NCI-H1417 (cell line): ENCODE measurements at places on chromosomes 7 and 10.
A peak's percentile ranks its signal among the peaks of the same experiment; 100 is the strongest.

- DNase-seq: no peak
Observed at GRCh38 chr10:117441812-117442443, 66.7 kb upstream of the PDZD8 start.

DNA sequence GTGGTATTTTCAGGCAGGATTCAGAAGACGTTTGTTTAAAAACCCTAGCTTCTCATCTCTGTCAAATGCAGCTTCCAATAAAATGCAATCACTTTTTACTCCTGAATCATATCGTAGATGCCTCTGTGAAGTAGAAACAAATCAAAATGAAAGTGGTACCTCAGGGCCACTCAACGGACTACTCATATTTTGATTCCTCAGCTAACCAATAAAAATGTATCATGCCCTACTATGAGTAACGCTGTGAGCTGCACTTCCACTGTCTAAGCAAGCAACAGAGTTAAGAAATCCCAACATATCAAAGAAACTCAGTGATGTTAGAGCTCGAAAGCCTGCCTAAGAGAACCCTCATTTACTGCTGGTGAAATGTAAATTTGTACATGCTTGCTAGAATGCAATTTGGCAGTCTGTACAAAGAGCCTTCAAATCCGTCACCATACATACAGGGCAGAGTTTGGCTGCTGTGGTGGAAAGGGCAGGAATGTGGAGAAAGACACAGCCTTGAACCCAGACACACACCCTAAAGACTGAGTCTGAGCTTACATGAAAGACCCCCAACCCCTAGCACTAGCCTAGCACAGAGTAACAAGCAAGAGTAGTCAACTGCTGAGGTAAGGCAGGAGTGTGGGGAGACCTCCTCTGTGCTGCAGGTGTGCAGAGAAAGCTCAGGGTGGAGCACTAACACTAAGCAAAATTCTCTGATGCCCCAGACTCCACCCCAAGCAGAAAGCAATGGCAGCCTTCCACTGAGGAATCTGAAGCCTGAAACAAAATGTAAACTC is 151.5 kb downstream of the ANK3 start:
- DNase-seq: no peak

DNA sequence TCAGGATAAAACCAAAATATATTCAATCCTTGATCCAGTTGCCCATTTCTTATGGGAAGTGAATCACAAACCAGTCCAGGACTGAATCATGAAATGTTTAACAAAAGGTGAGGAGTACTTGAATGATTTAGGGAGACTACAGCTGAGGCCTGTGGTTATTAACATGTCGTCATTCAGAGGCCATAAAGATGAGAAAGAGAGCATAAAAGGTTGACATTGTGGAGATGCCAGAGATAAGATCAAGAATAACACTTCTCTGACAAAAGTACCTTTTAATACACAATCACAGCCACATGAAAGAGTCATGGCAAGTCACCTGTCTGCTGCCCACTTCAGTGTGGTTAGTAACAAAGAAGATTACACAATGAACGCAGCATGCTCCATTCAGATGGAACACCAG is 1195.7 kb upstream of the SORCS1 start:
- DNase-seq: no peak

DNA sequence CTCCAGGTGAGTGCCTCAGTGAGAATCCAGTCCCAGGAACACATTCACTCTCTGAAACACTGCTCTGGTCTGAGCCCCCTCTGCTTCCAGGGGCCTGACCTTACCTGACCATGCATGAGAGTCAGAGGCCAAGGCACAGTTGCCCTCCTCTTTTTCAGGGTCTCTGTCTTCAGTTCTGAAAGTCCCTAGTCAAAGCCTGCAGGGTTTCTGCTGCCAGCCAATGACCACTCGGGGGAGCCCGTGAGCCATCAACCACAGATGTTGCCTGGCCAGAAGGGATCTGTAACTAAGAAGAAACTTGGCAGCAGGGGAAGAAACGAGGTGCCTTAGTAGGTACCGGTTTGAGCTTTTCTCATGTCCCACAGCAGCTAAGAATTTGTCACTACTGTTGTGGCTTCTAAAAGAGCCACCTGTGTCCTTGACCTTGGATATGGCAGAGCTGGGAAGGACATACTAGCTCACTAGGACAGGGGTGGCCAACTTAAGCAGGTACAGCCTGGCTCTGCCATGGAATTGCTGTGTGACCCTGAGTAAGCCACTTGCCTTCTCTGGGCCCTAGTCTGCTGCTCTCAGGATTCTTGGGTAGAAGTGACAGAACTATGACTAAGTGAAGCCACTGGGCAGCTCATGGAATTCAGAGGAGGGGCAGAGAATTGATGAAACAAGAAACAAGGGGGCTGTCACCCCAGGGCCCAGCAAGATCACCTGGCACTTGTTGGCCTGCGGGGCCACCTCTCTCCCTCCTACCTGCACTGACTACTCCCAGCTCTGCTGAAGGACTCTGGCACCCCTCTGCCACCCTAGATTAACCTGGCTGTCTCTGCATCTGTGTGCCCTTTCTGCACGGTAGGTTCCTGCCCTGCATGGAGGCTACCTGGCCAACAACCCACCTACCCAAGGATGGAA is 83.8 kb upstream of the GPR26 start:
- peak; percentile 48 for DNase-seq

- peak; percentile 58 for DNase-seq
Observed at GRCh38 chr10:97822261-97822687, 27.4 kb upstream of the GOLGA7B start.

DNA sequence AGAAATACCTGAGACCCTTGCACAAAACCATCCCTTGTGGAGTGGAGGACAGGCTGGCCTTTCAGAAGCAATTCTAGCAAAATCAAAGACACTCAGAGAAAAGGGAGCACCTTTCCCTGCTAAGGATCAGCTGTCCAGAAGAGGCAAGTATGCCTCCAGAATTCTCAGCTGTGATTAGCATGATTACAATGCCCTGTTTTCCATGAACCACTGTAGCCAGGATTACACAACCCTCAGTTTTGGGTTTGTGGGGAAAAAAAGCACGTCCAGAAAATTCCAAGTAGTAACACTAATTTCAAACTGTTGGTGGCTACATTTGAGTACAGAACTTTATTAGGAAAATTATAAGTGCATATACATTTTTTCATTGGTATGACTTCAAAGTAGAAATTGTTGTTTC is 15.0 kb downstream of the CXCL12 start:
- DNase-seq: no peak

DNA sequence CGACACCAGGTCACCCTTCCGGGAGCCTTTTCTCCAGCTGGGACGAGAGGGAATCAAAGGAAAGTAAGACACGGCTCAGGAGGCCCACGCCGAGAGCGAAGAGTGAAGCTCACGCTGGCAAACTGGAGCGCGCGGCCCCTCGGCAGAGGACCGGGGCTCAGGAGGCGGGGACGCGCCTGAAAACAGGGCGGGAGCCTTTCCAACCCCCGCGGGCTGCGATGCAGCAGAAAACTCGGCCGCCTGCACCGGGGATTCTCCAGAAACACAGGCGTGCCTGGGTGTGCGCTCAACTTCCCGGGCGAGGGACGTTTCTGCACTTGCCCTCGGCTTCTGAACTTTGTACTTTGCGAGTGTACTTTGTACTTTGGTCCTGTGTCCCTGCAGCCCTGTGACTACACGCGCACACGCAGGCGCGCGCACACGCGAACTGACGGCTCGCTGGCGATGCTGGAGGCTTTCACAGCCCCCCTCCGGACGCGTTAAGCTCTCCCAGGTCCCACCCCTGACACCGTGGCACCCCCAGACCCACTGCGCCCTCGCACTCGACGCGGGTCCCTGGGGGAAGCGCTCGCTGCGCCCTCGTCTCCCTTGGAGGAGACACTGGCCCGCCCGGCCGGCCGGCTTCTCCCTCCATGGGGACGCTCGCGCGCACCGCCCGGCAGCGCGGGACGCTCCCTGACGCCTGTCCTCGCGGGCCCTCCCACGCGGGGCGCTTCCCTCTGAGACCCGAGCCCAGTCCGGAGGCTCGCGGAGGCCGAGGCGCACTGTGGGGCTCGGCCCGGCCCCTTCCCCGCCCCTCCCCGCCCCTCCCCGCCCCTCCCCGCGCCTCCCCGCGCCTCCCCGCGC is 588 bp upstream of the PAOX start:
- DNase-seq: peak; percentile 59

DNA sequence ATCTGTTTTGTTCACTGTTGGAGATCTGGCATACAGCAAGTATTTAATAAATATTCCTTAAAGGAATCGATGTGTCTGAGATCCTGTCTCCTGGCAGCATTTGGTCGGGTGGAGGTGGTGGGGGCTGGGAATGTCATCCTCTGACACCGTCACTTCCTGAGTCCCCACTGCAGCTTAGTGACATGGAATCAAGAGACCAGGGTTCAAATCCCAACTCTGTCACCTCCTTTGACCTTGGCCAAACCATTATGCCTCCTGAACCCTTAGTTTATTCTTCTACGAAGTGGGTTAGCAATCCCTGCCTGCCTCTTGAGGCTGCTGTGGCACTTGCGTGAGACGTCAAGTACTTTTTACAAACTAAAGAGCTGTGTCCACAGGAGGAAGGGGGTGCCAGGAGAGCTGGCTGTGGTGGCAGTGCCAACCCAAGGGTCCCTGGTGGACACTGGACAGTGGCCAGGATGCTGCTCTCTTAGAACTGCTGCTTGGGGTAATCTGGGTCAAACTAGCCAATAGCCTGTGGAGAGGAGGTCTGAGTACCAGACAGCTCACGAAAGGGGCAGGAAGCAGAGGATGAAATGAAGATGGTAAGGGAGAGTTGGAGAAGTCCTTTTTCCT is 8.0 kb upstream of the ZMIZ1 start:
- DNase-seq: no peak

DNA sequence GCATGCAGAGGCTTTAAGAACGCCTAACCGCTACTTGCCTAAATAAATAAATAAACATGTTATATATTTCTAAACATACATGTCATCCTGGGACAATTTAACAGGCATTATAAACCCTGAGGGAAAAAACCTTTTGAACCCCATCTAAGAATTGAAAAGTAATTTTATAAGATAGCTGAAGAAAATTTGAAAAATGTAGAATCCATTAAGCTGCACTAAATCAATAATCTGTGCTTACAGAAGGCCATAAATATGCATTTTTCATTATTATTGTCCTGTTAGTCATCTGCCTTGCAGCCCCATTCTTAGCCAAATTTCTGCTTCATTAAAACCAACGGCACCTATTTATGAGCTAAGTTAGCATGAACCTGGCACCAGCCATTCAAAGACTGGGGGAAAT is 24.2 kb downstream of the LYZL1 start:
- DNase-seq: no peak

GRCh38 chr10:24706479-24707118 is 17.1 kb downstream of the ARHGAP21 start:
- no peak for DNase-seq

DNA sequence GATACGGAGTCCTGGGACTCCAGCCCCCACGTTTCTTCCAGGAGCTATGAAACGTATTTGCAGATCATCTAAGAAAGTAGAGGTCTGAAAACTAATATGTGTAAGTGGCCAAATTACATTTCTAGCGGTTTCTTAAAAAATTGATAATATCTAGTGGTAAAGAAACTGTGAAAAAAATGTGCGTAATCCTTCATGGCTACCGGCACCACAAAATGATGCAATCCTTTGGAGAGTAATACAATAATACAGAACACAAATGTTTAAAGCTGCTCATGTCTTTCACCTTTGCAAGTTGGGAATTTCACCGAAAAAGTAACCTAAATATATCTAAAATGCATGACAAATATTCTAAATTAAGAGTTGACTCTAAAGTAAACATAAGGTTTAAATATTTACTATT is 742.1 kb downstream of the GRID1 start:
- no peak for DNase-seq

- DNase-seq: peak; percentile 70
Observed at GRCh38 chr10:29862923-29863614, 196.3 kb downstream of the JCAD start.

GRCh38 chr10:113648478-113648877 is 15.4 kb downstream of the NRAP start:
- DNase-seq: no peak

- no peak for DNase-seq
Observed at GRCh38 chr7:50648570-50649169, 83.5 kb upstream of the DDC start.

DNA sequence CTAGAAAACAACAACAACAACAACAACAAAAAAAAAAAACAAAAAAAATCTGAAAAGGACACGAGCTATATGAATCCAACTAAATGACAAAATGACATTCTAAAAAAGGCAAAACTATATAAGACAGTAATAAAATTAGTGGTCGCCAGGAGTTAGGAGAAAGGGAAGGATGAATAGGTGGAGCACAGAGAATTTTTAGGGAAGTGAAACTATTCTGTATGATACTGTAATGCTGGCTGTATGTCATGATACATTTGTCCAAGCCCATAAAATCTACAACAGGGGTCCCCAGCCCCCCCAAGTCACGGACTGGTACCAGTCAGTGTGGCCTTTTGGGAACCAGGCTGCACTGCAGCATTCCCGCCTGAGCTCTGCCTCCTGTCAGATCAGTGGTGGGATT is 2.8 kb upstream of the PUS7 start:
- DNase-seq: no peak

GRCh38 chr10:17025444-17026295 is 103.9 kb downstream of the CUBN start:
- no peak for DNase-seq

- no peak for DNase-seq
Observed at GRCh38 chr10:88291289-88292184, 291.6 kb downstream of the RNLS start.

DNA sequence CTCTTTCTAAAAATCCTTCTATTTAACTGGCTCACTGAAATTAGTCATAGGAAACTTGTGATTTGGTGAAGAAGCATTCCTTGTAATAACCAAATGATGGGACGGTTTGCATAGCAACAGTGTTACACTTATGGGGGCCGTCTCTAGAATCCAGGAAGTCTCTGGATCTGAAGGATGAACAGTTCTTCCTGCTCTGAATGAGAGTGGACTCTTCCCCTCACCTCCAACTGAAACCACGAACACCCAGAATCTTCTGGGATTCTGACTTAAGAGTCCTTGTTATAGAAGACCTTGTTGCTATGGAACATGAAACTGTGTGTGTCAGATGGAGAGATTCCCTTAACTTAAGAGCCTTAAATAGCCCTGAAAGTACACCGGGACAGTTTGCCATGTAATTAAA is 23.2 kb downstream of the NOLC1 start:
- no peak for DNase-seq

DNA sequence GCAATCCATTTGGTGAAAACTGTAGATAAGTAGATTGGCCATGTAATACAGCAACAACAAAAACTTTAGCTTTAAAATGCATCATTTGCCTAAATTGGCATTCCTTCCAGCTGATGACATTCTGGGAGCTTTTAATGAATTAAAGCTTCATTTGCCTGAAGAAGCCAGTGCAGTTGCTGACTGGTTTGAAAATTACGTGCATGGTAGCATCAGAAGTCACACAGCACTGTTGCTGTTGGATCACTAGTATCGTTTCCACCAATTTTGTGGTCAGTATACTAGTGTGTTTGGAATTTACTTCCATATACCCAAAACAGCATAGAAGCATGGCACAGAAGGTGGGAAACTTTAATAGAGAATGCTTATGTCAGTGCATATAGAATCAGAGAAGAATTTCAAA is 194.9 kb downstream of the ETV1 start:
- no peak for DNase-seq

DNA sequence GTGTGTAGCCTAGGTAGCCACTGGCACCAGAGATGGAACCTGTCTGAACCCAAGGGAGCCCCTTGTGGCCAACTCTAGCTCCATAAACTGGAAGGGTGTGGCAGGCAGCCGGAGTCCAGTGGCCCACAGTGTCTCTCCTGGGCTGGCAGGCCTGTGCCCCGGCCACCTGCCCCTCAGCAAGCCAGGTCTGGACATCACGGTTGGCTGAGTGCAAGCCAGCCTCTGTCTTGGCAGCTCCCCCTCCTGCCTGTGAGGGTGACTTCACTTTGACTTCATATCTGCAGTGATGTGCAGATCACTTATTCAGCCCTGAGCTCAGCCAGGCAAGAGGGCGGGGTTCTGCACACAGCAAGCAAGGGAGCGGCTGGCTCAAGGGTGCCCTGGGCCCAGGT is 1.3 kb upstream of the RET start:
- no peak for DNase-seq
